ENCODE measurements at places on chromosomes 7 and 10. TPM values are rescaled to one million over a fixed set of nuclear protein-coding genes. Genes with fewer than 3 reads are reported as not detected.

The SORBS1 gene
- total RNA-seq = 0.64 TPM

The GHRHR gene
- not detected for total RNA-seq

The OR2A5 gene
- not detected for total RNA-seq

The MPP7 gene
- total RNA-seq = 12.3 TPM

The SSC4D gene
- 0.40 TPM for total RNA-seq

The ATG9B gene
- 12.3 TPM for total RNA-seq

The HOXA9 gene
- not detected for total RNA-seq

The PITX3 gene
- total RNA-seq = not detected

The OR2A42 gene
- total RNA-seq = not detected

The ITPRID1 gene
- total RNA-seq = not detected

All from activated naive CD8-positive, alpha-beta T cell treated with anti-CD3 and anti-CD28 coated beads for 36 hours (primary cell).